ENCODE measurements at places on chromosomes 2 and 18. TPM values are rescaled to one million over a fixed set of nuclear protein-coding genes. Genes with fewer than 3 reads are reported as not detected.
A peak's percentile ranks its signal among the peaks of the same experiment; 100 is the strongest.

DNA sequence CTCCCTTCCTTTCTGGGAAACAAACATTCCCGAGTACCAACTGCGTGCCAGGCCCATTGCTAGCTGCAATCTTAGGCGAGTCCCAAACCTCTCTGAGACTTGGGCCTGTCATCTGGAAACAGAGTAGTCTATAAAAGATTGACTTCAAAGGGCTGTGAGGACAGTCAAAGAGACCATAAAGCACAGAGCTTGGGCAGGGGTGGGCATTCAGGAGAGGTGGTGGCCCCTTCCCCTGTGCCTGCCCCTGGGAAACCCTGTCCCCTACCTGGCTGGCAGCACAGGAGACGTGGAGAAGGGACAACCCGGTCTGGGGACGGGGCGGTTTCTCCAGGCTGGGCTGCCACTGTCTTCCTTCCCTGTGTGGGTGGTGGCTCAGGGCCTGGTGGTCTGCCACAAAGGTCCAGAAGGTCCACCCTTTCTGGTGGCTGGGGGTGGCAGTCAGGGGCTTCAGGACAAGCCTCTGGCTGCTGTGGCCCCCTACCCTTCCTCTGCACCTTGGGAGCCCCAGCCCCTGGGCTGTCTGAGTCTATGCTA is 33.9 kb upstream of the FOSL2 start:
- H3K27ac ChIP-seq: peak overlapping the region; percentile 94
- H3K4me1 ChIP-seq: peaks cover 50% of the 10 kb centered on the region
- no peak for DNase-seq
- no peaks in the 10 kb centered on the region for H3K36me3 ChIP-seq
- H3K27me3 ChIP-seq: no peaks in the 10 kb centered on the region
- H3K4me3 ChIP-seq: peak overlapping the region; percentile 44

- H3K27me3 ChIP-seq: no peaks in the 10 kb centered on the region
- H3K4me1 ChIP-seq: peaks cover 6% of the 10 kb centered on the region
- H3K36me3 ChIP-seq: peaks cover 4% of the 10 kb centered on the region
- no peak for DNase-seq
Observed at GRCh38 chr18:21112543-21113105, 1.0 kb upstream of the ROCK1 start.

DNA sequence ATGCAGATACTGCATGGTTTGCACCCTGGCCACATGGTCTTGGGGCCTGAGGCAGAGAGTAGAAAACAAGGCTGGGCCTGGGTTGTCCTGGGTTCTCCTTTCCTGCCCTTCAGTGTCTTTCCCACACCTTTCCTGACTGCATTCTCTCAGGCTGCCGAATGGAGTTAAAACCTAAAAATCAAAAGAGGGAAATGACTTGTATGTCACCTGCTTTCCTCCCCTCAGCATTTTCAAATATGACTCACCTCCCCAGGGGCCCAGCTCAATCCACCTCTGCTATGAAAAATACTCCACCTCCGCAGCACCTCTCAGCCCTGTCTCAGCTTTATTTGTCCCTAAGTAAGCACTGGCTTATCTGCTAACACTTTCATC is 457.8 kb upstream of the MEX3C start:
- DNase-seq: no peak
- no peak overlapping the region for H3K4me3 ChIP-seq
- no peak overlapping the region for H3K27ac ChIP-seq
- no peaks in the 10 kb centered on the region for H3K4me1 ChIP-seq

GRCh38 chr2:220377482-220378155 is 750.2 kb downstream of the SLC4A3 start:
- H3K36me3 ChIP-seq: no peaks in the 10 kb centered on the region
- no peak for DNase-seq
- H3K4me1 ChIP-seq: no peaks in the 10 kb centered on the region

DNA sequence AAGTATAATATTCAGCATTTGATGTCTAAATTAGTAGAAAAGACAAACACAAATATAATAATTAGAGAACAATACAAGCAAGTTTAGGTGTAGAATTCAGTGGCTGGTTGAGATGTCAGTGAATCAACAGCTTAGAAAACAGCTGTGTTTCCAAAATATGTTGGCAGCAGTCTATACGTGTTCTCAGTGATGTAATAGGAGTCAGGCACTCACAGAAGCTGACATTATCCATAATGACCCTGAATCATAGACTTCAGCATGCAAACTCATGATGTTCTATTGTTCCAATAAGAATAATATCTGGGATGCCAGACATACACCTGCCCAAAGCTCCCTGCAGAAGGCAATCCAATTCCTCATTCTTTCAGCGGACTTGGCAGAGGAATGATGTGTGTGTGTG is 164.7 kb downstream of the SLC8A1 start:
- no peaks in the 10 kb centered on the region for H3K27me3 ChIP-seq
- H3K4me3 ChIP-seq: no peak overlapping the region
- DNase-seq: no peak
- no peak overlapping the region for H3K27ac ChIP-seq

The OTOS gene
- total RNA-seq: not detected

- no peaks in the 10 kb centered on the region for H3K36me3 ChIP-seq
- no peak overlapping the region for H3K27ac ChIP-seq
- no peaks in the 10 kb centered on the region for H3K4me1 ChIP-seq
- H3K4me3 ChIP-seq: no peak overlapping the region
- DNase-seq: no peak
Observed at GRCh38 chr2:145303536-145303935, 783.6 kb upstream of the ZEB2 start.

- no peaks in the 10 kb centered on the region for H3K4me1 ChIP-seq
- no peak overlapping the region for H3K27ac ChIP-seq
- no peaks in the 10 kb centered on the region for H3K27me3 ChIP-seq
- no peak overlapping the region for H3K4me3 ChIP-seq
- no peak for DNase-seq
Observed at GRCh38 chr2:6072276-6072675, 380.1 kb downstream of the SOX11 start.

- H3K27ac ChIP-seq: no peak overlapping the region
- peaks cover 27% of the 10 kb centered on the region for H3K27me3 ChIP-seq
- no peaks in the 10 kb centered on the region for H3K36me3 ChIP-seq
- DNase-seq: no peak
- H3K4me3 ChIP-seq: no peak overlapping the region
- no peaks in the 10 kb centered on the region for H3K4me1 ChIP-seq
Observed at GRCh38 chr2:151358166-151358970, 976 bp downstream of the TNFAIP6 start.

GRCh38 chr2:120607506-120607905 is 128.2 kb upstream of the GLI2 start:
- no peak overlapping the region for H3K27ac ChIP-seq
- no peaks in the 10 kb centered on the region for H3K4me1 ChIP-seq

All from activated CD8-positive, alpha-beta memory T cell treated with anti-CD3 and anti-CD28 coated beads, Interleukin-2, amount 10 ng/mL, durations not matched to agents 7 days and 5 days (primary cell).